ENCODE measurements at places on chromosomes 2 and 18. TPM values are rescaled to one million over a fixed set of nuclear protein-coding genes. Genes with fewer than 3 reads are reported as not detected.

Gene LAMA1
- 91.6 TPM for total RNA-seq

Gene PLA2R1
- 17.2 TPM for total RNA-seq

Gene OTOS
- not detected for total RNA-seq

Gene TRIM43
- not detected for total RNA-seq

Gene OSBPL6
- total RNA-seq = 0.96 TPM

Gene UGT1A1
- total RNA-seq = not detected

Gene AQP12B
- not detected for total RNA-seq

Gene ALPG
- not detected for total RNA-seq

Gene CCBE1
- total RNA-seq = 21.4 TPM

Gene MYL1
- total RNA-seq = not detected

Gene UGT1A3
- not detected for total RNA-seq

Gene RAX
- not detected for total RNA-seq

Gene USP40
- 29.3 TPM for total RNA-seq

Gene TMEM17
- total RNA-seq = 1.7 TPM

Gene GKN1
- total RNA-seq = not detected

Gene ANKRD30B
- total RNA-seq = 0.96 TPM

Gene PHOSPHO2
- 2.8 TPM for total RNA-seq

Gene REG3A
- total RNA-seq = not detected

All from regular cardiac myocyte (primary cell).